ENCODE measurements at places on chromosomes 1 and 21.

- DNase-seq: no peak
Measured at GRCh38 chr1:159473335-159473734, 33.8 kb downstream of the OR10J1 start.

- no peak for DNase-seq
Measured at GRCh38 chr1:29683472-29683871, 447.1 kb downstream of the PTPRU start.

DNA sequence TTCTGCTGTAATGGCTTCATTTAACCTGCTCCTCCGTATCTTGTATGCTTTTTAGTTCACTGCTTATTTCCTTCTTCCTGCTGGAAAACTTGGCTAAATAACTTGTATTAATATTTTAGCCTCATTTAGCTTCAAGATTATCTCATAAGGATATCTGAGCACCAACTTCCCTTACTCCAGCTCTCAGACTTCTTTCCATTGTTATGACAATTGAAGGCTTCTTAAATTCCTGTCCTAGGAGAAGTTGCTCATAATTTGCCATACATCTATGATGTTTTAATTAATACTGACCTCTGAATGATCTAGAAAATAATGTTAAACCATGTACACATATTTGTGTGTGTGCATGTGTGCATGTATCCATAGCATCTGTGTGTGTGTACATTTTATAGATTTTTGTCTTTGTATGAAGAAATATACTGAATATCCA, 1524.4 kb upstream of the TPTE start:
- DNase-seq: no peak

- DNase-seq: no peak
Measured at GRCh38 chr1:208025031-208025430, 114.1 kb upstream of the CD34 start.

DNA sequence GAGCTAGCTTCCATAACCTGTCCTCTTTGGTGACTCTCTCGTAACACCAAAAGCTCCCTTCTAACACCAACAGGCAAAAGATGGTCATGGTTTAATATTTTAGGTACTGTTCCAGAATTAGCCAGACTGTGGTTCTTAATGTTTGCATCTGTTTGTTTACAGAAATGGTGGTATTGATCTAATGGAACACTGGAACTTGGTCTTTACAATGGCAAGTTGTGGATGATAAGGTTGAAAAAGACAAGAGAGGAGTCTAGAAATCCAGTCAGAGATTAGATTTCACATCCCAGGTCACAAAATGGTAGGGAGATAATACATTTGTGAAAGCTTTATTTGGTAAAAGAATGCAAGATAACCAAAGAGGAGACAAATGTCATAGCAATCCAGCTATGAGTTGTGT, 293.1 kb downstream of the SMYD3 start:
- no peak for DNase-seq

DNA sequence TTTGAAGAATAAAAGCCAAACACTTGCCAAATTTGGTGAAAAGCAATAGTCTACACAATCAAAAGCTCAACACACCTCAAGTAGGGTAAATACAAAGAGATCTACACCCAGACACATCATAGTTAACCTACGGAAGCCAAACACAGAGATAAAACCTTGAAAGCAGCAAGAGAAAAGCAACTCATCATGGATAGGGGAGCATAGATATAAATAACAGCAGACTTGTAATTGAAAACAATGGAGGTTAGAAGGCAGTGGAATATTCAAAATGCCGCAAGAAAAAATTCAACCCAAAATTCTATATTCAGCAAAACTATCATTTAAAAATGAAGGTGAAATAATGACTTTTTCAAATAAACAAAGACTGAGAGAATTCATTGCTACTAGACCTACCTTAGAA, 105.1 kb downstream of the ITSN1 start:
- no peak for DNase-seq

GRCh38 chr21:35585878-35586277, 474.4 kb downstream of the SETD4 start:
- DNase-seq: no peak

DNA sequence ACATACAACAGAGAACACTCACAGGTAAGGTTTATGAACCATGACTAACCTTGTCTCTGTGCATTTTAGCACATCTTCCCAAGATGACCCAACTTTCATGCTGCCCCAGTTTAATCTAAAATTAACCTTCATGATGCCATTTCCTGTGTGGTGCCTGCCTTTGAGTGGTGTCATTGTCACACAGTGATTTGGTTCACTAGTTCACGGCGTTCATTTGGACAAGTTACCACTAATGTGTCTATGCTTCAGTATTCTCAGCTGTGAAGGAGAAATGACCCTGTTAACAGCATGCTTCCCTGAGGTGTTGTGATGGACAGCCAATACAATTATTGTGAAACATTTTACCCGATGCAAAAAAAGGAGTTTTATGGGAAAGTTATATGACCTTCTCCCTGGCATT, 693.1 kb downstream of the RWDD3 start:
- no peak for DNase-seq

DNA sequence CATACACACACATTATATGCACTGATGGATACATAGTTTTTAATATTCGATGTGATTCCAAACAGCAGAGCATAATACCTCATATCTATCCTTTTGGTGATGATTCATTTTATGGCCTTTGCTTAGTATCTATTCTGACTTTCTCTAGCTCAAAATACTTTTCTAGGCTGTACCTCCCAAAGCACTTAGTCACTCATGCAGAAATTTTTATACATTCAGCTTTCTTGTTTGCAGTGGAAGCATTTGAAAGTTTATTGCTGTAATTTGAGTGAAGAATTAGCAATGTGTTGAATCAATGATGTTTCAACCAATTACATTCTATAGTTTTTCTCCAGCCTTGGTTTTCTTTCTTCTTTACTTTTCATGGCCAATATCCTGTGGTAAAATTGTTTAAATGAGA, 66.7 kb downstream of the LBR start:
- DNase-seq: no peak
